Kasumi-1 (cell line): ENCODE measurements at places on chromosomes 5 and 9.
A peak's percentile ranks its signal among the peaks of the same experiment; 100 is the strongest.

DNA sequence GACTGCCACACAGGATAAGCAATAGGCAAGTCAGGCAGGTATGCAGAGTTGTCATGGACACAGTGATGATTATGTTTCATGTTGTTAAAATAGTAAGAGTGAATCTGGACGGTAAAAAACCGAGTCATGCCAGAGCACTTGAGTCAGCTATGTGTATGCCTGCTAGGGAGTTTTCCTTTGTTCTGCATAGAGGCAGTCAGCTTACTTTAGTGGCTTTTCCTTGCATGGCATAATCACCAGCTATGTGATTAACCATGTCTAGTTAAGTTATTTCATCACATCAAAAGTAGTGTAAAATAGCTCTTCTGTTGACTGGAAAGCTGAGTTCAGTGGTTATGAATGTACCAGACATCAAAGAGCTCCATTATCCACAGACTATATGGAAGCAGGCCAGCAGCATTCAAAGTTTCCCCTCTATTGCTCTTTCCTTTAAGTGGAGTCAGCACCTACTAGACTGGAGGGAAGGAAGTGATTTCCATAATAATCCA lies 989.8 kb downstream of the TLE1 start:
- no peak for DNase-seq

DNA sequence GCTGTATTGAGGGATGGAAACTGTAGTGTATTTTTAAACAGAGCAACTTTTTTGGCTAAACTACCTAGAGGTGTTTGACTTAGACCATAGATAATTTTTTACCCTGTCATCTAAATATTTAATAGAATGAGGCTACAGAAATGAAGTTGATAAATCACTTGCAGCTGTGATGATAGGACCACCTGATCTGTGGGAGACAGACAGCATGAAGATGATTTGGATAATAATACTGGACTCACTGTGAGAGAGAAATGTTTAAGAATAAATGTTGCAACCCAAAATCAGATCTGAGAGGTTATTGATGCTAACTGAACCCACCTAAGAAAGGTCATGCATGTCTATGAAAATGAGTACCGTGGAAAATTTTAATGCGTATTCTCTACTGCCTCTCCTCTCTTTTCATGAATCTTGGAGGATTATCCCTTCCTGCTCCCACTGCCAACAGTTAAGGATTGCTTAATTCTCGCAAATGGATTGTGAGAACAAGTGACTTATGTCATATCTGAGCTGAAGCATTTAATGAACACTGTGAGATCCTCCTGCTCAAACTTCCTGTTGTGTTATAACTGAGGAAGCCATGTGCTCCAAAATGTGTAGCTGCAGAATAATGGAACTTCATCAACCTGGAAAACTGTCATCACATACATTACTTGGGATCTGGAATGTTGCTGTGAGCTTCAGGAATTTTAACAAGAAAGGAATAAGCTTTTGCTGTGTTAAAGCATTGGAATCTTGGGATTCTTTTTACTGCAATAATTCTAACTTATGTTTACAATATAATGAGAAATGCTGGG lies 617.9 kb upstream of the CDH18 start:
- DNase-seq: no peak

DNA sequence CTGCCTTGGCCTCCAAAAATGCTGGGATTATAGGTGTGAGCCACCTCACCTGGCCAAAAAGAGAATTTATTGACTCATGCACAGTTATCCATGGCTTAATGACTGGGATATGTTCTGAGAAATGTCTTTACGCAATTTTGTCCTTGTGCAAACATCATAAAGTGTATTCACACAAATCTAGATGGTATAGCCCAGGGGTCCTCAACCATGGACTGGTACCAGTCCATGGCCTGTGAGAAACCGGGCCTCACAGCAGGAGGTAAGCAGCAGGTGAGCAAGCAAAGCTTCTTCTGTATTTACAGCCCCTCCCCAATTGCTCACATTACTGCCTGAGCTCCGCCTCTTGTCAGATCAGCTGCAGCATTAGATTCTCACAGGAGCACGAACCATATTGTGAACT lies 12.4 kb upstream of the SIL1 start:
- no peak for DNase-seq

DNA sequence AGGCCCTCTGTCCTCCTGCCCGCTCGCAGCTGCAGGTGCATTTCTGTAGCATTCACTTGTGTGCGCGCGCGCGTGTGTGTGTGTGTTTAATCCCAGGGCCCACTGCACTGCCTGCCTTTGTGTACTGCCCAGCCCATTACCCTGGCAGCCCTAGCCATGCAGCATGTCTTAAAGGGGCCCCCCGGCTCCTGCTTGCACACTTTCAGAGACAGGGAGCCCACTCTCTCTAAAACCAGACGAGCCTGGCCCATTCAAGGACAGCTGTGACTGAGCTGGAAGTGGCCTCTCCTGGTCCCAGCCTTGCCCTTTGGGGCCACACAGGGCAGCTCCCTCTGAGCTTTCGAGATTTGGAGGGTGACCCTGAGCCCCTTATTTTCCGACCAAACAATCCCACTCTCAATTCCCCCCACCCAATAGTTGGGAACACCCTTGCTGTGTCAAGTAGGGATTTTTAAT lies 98.9 kb downstream of the DAB2IP start:
- no peak for DNase-seq

DNA sequence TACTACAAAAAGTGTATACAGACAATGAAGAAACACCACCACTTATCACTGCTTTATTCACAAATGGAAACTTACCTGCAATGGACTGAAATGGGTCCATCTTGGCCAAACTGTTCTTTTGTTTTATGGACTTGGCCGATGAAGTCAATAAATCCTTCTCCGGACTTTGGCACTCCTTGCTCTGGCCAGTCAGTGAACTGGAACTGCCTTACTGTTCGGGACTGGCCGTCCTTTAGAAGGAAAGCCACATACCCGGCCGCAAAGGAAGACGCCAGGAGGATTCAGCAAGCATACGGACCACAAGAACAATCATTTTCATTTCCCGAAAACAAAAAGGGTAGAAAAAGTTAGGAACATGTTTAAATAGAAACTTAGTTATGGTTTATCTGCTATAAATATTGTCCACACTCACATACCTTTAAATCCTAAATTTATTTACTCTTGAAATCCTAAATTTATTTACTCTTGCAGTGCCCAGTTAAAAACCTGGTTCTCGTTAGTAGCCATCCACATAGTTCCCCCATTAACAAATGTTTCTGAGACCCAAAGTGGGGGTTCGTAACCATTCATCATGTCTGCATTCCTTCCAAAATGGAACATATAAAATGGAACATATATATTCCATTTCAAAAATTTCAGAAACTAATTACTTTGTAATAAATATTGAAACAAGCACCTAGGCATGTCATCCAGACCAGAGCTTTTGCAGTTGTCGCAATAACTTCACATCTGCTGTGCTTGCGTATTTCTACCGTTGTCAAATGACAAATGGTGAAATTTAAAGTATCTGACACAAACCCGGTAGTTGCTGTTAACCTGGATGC lies 532.1 kb upstream of the DMAC1 start:
- no peak for DNase-seq

DNA sequence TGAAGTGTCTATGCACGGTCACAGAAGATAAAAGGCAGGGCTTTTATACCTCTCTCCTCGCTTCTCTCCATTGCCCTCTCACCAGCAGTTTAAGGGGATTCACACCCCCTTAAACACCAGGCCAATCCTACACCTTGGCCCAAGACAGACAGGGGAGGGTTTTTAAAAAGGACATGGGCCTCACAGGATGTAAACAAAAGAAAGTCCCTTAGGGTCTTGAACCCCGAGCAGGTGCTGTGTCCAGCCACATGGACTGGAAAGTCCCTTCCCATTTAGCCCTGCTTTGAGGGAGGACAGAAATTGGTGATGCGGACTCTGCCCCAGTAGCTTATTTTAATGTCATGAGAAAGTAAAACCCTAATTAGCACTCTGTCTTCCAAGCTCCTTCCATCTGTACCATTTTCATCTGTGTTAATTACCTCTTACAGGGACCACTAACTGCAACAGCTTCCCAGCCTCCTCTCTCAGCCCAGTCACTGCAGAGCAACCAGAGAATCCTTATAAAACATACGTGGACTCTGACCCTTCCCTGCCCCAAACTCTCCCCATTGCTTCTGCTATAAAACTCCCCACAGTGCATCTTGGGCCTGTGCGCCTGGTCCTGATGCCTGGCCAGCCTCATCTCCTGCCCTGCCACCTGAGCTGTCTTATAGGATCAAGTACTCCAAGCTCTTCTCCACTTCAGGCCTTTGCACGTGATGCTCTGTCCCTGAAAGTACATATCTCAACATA lies 16.7 kb downstream of the WHRN start:
- DNase-seq: no peak

DNA sequence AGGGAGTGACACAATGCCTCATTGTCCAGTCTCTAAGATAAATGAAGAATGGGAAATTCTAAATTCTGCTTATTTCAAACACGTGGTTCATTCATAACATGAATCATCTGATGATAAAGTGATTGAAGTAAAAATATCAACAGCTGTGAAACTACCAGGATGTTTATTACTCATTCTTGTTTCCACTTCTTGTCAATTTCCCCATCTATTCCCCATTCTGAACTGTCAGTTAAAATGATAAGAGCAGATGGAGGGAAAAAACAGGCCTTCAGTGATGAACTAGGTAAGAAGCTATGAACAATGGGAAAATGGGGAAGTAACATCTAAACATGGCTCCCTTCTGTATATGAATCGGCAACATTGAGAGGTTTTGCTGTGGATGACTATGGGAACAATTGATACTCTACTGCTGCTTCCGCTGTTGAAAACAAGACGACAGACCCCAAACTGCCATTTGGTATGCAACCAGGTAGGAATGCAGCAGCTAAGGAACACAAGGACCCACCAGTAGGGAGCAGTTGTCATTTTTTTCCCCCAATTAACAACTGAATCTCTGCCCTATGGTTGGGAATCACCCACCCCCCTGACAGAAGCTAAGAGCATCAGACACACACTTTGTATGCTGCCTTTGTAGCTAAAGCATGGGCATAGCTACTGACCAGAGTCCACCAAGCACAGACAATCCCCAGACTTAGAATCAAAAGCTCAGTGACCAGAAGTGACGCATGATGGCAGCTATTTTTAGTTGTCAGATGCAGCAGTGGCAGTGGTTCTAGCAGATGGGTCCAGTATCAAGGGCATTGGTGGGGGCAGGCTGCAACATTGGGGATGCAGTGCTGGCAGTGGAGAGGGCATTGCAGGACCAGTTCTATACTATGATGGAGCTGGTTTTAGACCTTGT lies 52.9 kb upstream of the ZNF366 start:
- DNase-seq: no peak

GRCh38 chr9:4657426-4658159 lies 4.5 kb upstream of the PLPP6 start:
- DNase-seq: no peak

DNA sequence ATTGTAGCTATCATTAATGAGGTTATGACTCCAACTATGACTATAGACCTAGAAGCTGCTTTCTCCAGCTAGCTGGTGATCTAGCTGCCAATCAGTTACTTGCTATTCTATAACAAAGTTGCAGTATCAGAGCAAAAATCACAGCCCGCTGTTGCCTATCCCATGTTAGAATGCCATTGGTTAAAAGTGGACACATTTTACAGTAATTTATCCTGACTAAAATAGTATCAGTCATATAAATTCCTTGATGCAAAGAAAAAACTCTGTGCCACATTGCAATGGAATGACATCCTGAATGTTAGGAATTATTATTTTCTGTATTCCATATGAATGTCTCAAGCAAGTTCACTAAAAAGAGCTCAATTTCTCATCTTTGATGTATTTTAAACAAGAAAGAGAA lies 626.5 kb downstream of the PDE4D start:
- no peak for DNase-seq

- no peak for DNase-seq
Measured at GRCh38 chr5:73998489-73998888, 372.5 kb downstream of the ARHGEF28 start.

DNA sequence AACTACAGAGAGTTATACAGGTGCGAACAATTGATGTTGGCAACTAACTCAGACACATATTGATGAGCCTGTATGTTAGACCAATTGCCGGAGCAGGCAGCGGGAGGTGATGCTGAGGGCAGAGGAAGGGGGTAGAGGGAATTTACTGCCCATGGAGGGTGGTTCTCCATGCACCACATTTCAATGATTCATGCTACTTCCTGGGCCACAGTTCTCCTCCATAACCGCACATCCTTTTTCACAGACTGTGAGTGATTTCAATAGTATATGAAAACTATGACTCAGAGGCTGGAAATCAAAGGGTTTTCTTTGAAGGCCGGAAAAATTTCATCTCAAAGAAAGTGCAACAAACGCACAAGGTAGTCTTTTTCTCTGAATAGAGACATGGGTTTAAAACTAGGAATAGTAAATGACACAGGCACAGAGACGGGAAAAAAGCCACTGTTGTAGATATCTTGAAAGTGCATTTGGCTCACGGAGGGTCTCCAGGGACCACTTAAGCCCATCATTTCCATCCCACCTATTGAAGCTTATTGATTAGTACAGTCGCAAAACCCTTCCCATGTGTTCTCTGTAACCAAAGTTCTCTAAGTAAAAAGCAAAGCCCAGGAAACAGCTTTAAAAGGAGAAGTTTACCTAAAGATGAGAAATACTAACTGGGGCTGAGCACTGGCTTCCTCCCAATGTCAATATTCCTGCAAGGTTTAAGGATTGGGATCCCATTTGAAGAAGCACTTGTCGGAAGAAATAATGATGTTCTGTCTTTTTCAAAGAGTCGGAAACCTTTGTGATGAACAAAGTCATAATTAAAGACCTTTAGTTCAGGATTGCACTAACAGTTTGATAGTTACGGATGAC lies 28.0 kb upstream of the ADAM19 start:
- DNase-seq: peak; percentile 90

GRCh38 chr9:109889456-109889855 lies 109.5 kb downstream of the PALM2AKAP2 start:
- DNase-seq: no peak

DNA sequence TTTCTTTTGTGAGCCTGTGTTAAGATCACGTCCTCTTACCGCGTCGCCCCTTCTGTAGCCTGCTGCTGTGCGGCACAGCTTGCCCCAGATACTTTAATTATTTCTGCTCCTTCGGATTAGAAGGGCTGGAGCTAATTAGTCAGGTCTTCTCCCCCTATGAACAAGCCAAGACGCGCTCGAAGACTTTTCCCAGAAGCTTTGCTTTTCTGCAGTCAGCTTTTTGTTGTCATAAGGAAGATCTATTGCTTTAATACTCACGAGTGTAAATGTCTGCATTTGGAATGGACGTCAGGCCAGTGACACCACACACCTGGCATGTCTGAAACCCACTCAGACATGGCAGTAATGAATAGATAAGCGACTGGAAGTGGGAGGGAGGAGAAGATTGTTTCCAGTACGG lies 37.0 kb downstream of the PRUNE2 start:
- no peak for DNase-seq
